A172 (cell line): ENCODE measurements at places on chromosomes 5 and 9. TPM values are rescaled to one million over a fixed set of nuclear protein-coding genes. Genes with fewer than 3 reads are reported as not detected.
A peak's percentile ranks its signal among the peaks of the same experiment; 100 is the strongest.

DNA sequence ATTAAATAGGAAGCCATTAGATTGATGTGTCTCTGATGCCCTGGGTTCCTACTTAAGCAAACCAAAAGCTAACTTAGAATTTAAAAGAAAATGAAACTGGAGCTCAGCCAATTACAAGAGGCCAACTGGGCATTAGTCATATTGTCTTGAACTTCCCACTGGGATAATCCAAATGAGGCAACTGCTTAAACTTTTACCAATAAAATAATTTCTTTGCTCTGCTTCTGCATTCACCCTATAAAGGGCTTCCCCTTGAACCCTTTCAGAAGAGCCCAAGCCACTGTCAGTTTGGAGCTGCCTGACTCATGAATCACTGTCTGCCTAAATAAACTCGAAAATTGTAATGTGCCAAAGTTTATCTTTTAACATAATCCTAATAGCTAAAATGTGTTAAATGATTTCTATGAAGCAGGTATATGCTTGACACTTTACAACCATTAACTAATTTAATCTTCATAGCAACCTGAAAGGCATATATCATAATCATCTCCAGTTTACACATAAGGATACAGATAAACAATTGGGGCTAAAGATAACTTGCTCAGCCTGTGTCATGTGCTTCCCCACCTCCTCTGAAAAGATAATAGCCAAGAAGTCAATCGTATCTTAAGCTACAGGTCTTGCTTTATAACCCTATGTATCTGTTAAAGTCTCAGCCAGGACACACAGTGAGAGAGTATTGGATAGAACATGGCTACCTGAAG is 11.5 kb downstream of the GPR150 start:
- peak; percentile 76 for DNase-seq

DNA sequence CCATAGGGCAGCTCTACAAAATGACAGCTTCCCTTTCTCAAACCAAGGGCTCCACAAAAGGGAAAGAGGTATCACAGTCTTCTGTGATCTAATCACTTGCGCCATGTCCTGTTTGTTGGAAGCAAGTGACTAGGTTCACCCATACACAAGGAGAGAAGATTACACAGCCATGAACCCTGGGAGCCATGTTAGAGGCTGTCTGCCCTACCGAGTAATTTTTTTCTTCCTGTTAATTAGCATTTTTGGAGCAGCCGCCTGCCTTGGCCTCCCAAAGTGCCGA is 33.2 kb upstream of the GOLPH3 start:
- DNase-seq = no peak

DNA sequence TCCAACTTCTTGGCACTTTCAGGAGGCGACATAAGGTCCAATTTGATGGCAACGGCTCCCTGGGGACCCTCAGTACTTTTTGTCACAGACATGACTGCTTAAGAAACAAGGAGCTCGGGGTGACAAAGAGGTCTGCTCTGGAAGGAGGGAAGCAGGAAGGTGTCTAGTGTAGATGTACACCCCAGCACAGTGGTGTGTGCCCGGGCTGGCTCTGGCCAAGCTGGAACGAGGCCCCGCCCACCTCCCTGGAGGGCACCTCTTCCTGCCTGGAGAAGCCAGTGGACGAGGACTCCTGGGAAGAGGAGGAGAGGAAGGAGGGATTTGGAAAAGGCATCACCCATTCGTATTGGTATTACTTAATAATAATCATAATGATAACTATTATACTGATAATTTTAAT is at the start of gene SLC36A2:
Gene SLC36A2 (minus strand): TSS at position 191 of the 400 bp plus-strand sequence. CDS start 99 bp downstream, at position 92.
- no peak for DNase-seq

GRCh38 chr9:132854832-132855231 is 23.3 kb downstream of the AK8 start:
- no peak for DNase-seq

DNA sequence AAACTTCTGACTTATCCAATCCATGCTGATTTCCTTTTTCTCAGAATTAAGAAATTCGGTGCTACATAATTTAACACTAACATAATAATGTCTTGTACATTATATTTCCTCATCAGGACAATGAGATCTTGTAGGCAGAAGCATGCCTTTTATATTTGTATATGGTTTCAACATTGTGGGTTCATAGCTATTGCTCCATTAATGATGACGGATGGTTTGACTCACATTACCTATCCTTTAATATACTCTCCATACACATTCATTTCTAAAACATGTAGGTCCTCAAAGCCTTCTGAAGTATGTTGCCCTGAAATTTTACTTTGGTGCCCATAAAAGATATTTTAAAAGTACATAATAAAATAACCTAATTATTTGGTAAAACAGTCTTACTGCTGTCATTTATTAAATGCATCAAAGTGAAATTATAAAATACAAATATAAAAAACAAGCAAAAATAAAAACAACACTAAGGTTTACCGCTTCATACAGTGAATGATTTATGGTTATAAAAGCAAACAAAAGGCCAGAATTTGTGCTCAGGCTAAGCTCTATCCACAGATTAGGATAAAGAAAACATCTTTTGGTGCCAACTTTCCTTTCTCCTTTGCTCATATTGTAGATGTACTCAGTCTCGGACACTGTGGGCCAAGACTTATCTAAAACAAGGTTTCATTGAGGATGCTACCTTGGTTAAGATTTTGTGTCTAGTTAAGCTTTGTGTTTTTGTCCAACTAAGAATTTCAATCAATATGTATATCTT is 61.2 kb upstream of the GCNT4 start:
- no peak for DNase-seq

DNA sequence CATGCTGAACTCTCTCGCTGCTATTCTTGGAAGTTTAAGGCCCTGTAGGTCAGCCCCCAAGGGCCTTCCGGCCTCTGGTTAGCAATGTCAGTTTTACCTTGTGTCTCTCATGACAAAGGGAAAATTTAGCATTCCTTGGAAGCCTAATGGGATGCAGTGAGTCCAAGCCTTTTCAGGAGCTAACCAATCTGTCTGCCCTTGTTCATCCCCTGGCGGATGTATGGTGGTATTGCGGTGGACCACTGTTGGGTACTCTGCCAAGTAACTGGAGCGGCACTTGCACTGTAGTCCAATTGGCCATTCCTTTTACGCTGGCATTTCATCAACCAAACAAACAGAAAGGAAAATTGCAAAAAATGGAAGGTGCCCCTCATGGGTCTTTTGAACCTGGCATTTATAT is 318.4 kb upstream of the NMUR2 start:
- no peak for DNase-seq

GRCh38 chr5:68424799-68425537 is 209.4 kb downstream of the PIK3R1 start:
- DNase-seq = peak; percentile 13

DNA sequence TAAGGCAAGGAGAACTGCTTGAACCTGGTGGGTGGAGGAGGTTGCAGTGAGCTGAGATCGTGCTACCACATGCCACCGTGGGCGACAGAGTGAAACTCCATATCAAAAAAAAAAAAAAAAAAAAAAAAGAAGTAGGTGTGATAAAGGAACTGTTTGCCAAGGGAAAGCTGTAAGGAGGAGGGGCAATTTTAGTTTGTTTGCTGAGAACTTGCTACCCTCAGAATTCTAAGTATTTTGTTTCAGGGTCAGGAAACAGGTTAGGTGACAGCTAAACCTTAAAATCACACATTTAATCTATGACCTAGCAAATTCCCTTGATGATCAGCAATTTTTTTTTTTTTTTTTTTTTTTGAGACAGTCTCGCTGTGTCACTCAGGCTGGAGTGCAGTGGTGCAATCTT is 7.2 kb upstream of the ARRDC3 start:
- no peak for DNase-seq

- DNase-seq = no peak
Observed at GRCh38 chr9:34653151-34654072, 1.4 kb downstream of the IL11RA start.

- DNase-seq = no peak
Observed at GRCh38 chr5:158172005-158172404, 313.1 kb upstream of the CLINT1 start.

DNA sequence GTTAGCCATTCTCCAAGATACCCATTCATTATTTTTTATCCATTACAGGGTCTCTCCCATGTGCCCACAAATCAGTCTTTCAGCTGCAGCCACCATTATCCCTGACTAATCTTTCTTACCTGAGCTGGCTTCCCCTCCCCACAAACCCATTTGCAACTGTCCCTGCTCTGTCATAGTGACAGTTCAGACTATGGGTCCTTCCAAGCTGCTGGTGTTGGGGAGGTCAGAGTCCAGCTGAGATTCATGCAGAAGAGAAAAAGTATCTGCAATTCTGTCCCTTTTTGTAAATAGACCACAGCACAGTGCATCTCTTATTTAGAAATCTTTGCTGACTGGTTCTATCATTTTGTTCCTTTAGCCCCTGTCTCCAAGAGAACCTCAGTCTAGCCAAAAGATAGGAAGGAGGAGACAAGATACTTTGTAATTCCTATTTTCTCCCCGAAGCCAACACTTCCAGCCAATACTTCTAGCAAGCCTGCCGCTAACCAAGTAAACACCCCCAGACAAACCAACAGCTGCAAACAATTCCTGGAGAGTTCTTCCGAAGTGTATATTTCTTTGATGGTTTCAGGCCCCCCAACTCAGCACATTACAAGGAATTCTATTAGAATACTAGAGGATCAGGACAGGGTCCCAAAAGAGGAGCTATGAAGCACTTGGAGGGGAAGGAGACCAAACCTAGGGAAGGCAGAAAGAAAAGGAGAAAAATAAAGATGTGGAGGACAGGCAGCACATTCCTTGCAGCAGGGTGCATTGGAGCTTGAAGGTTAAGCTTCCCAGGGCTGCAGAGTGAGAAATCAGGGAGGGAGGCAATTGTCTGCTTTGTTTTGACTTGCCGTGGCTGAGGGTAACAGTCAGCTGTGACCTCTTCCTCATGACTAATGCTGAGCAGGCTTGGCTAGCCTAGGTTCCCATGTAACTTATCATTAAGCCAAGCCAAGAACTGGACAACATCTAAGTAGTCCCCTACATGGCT is 148.5 kb downstream of the SGCD start:
- DNase-seq = peak; percentile 75

DNA sequence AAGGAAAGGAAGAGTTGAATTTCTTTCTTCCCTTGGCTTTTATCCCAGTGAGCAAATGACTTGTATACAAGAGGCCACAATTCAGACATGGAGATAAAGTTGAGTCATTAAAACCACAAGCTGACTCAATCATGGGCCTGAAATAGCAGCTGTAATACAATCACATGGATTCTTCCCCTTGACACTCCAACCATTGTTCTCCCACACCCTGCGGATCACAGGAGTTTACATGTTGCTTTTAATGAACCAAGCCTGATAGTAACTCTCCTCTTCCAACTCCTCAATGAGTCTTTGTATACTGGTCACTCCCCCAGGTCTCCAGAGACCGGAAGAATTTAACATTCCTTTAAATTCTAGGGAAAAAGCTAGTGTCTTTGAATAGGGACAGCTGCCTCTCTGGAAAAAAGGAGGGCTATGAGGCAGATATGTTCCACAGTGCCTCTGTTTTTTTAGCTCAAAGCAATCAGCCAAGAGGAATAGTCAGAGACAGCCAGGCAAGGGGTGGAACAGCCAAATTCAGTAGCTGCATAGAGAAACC is 32.4 kb downstream of the PCDHGC5 start:
- peak; percentile 100 for DNase-seq

DNA sequence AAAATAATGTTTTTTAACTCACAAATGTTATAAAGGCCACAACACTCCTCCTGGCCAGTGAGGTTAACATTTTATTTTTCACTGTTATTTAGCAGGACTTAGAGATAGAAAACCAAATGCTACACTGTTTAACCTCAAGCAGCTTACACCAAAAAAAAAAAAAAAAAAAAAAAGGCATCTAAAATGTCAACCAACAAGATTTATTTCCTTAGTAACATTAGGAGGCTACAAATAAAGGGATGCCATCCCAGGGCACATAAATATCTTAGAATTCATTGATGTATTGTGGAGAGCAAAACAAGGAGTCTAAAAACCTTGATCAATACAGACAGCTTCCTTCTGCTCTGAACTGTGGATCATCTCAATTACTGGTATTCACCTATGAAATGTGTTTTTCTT is 53.7 kb downstream of the ELAVL2 start:
- DNase-seq = no peak

DNA sequence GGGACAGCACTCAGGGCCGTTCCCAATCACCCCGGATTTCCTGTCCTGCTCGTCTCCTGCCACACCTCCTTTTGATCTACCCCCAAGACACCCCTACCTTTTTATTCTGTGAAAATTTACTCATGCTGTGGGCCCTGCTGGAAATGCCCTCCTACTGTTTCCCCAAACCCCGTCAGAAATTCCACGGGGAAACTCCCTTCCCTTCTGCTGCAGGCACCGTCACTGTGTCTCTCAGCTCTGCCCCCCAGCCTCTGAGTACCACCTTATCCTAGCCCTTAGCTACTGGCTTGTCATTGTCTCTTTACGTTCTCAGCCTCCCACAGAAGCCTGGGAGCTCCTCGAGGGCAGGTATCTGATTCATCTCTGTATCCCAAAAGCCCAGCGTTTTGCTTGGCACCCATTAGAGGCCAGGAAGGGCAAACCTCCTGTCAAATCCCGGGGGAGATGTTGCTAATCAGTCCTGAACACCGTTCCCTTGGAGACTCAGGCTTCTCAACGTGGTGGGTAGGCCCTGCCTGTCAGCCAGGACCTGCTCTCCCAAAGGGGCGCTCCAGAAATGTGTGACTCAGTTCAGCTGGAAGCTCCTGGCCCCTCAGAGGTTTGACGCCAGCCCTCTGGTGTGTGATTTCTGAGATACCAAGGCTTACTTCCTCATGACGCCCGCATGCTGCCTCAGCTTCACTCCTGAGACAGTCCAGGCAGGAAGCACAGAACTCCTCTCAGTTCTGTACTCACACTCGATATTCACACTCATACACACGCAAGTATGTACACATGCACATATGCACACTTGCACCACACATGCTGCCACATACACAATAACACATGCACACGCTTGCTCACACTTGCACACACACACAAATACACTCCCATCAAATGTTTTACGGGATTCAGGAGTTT is 50.7 kb upstream of the GRHPR start:
- no peak for DNase-seq

The CDKN2A gene
- total RNA-seq = not detected in 2 replicates

The NUTM2F gene
- total RNA-seq = not detected in 2 replicates

The LCN1 gene
- total RNA-seq = 0.47 TPM in 1 of 2 replicates, not detected in the other

The ABL1 gene
- total RNA-seq = 6.8 and 13.1 TPM in 2 replicates

The UNC13B gene
- 6.7 and 7.5 TPM in 2 replicates for total RNA-seq

The SLC6A18 gene
- total RNA-seq = not detected in 2 replicates

The PIP5KL1 gene
- 1.6 and 3.4 TPM in 2 replicates for total RNA-seq

The SUSD3 gene
- total RNA-seq = not detected in 2 replicates

The PDCD1LG2 gene
- 1.1 TPM in 2 replicates for total RNA-seq

The ZNF300 gene
- total RNA-seq = 15.2 and 17.3 TPM in 2 replicates

The TAF11L12 gene
- total RNA-seq = not detected in 2 replicates

The MSX2 gene
- total RNA-seq = 0.36 TPM in 1 of 2 replicates, not detected in the other
